IMR-90 (cell line): ENCODE measurements at places on chromosomes 13 and 19. TPM values are rescaled to one million over a fixed set of nuclear protein-coding genes. Genes with fewer than 3 reads are reported as not detected.

DNA sequence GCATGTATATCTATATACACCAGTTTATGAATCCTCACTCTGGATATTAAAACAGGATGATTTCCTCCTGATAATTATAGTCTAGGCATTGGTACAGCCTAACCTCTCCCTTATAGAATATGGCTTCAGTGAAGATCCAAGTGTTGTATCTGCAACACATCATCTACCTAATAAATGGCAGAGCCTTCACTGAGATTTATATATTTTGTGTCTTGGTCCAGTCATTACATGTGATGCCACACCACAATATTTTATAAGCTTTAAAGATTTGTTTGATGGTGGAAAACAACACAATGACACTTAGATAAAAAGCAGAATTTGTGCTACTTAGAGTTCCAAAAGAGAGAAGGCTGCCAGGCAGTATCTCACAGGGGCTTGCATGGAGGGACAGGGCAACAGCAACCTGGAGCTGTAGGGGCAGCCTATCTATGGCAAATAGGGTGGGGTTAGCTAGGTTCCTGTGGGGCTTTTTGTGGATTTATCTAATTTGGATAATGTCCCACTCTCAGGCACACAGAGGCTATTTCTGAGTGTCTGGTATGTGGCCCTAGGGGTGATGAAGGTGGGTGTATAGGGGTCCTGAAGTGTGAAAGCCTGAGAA lies 1736.7 kb upstream of the PRR20A start:
- no peak for DNase-seq

DNA sequence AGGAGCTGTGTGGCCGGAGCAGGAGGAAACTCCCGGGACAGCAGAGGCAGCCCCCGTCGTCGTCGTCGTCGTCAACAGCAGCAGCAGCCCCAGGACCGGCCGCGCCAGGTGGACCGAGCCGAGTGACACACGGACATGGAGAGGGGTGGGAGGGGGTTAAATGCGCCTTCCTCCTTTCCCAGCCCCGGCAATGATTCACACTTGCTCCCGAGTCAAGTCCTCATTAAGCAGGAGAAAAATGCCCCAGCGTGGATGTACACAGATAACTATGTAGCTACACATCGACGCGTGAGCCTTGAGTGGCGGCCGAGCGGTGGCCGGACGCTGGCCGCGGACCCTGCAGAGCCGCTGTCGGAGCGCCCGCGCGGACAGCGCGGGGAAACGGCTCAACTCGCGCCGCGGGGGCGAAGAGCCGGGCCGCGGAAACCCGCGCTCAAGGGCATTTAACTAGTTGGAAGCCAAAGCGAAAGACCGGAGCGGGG lies 645 bp downstream of the UBL3 start:
- DNase-seq = peak; percentile 71

GRCh38 chr19:34690372-34690771 lies 12.9 kb downstream of the ZNF302 start:
- DNase-seq = no peak

- no peak for DNase-seq
Observed at GRCh38 chr19:46980761-46981160, 38.9 kb upstream of the NPAS1 start.

GRCh38 chr19:17915940-17916593 lies 16.7 kb upstream of the CCDC124 start:
- DNase-seq = no peak

GRCh38 chr13:75585153-75585552 lies 35.6 kb downstream of the UCHL3 start:
- DNase-seq = no peak

- DNase-seq = no peak
Observed at GRCh38 chr13:110152351-110152750, 154.6 kb downstream of the COL4A1 start.

- no peak for DNase-seq
Observed at GRCh38 chr13:90984756-90985155, 362.7 kb upstream of the MIR17HG start.

DNA sequence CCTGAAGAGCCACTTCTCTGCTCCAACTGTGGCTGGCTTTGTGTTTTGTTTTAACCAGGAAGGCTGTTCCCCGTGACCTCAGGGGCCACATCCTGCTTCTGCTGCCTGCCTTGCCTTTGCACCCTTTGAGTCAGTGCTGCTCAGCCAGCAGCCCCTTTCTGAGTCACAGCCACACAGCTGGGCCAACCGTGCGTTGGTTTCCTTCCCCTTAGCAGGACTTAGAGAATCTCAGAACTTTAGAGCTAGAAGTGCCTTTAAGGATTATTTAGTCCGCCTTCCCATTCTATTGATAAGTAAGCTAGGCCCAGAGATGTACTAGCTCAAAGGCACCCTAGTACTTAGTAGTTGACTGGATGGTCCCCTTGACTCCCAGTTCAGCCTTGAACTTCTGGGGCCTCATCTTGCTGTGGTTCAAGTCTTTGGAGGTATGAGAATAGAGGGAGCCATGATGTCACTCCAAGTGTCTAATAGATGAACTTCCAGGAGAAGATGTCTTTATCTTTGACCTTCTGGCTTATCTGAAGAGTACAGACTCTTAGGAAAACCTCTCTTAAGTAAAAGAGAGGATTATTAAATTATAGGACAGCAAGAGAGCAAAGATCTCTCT lies 8.0 kb downstream of the RGCC start:
- peak; percentile 94 for DNase-seq

Gene PNMA8B
- 0.11 and 0.12 TPM in 2 replicates for polyA plus RNA-seq

Gene CBY2
- polyA plus RNA-seq = not detected in 2 replicates

Gene DAND5
- polyA plus RNA-seq = 0.03 TPM in 1 of 2 replicates, not detected in the other

Gene AKAP8L
- polyA plus RNA-seq = 41.0 and 43.1 TPM in 2 replicates

Gene TRAPPC5
- 109 and 185 TPM in 2 replicates for polyA plus RNA-seq

Gene LILRB3
- polyA plus RNA-seq = not detected in 2 replicates
